ENCODE measurements at places on chromosomes 12 and 14. TPM values are rescaled to one million over a fixed set of nuclear protein-coding genes. Genes with fewer than 3 reads are reported as not detected.

The GPR68 gene
- polyA plus RNA-seq = 3.1 TPM

The EXOC3L4 gene
- polyA plus RNA-seq = 3.5 TPM

The TOMM20L gene
- 2.2 TPM for polyA plus RNA-seq

The ZFP36L1 gene
- 603 TPM for polyA plus RNA-seq

The DNAI7 gene
- polyA plus RNA-seq = 5.1 TPM

The KRT85 gene
- not detected for polyA plus RNA-seq

The STAC3 gene
- polyA plus RNA-seq = 3.3 TPM

The TUNAR gene
- 0.30 TPM for polyA plus RNA-seq

The AKT1 gene
- polyA plus RNA-seq = 172 TPM

The CELA1 gene
- not detected for polyA plus RNA-seq

The CD4 gene
- polyA plus RNA-seq = 92.2 TPM

The PAX9 gene
- polyA plus RNA-seq = 0.46 TPM

The C12orf50 gene
- polyA plus RNA-seq = 0.53 TPM

The SLC4A8 gene
- polyA plus RNA-seq = 1.4 TPM

The TSPAN19 gene
- polyA plus RNA-seq = 0.63 TPM

The TMEM132C gene
- polyA plus RNA-seq = 36.6 TPM

The LTBP2 gene
- polyA plus RNA-seq = 16.2 TPM

The ALG10 gene
- 9.5 TPM for polyA plus RNA-seq

The SLC39A5 gene
- polyA plus RNA-seq = 3.9 TPM

The TMX1 gene
- 43.4 TPM for polyA plus RNA-seq

The SMCO2 gene
- 0.29 TPM for polyA plus RNA-seq

The KRT79 gene
- polyA plus RNA-seq = not detected

The FAM181A gene
- 0.10 TPM for polyA plus RNA-seq

The SSTR1 gene
- 2.8 TPM for polyA plus RNA-seq

The CLEC4D gene
- polyA plus RNA-seq = 0.30 TPM

The NGDN gene
- 59.1 TPM for polyA plus RNA-seq

The SLC17A8 gene
- 2.2 TPM for polyA plus RNA-seq

The OTX2 gene
- not detected for polyA plus RNA-seq

The PLA2G1B gene
- polyA plus RNA-seq = 1.5 TPM

The SERPINA3 gene
- 1.4 TPM for polyA plus RNA-seq

The TRIM9 gene
- 0.88 TPM for polyA plus RNA-seq

The CD27 gene
- polyA plus RNA-seq = 1.2 TPM

The SYNE3 gene
- 2.6 TPM for polyA plus RNA-seq

The HHIPL1 gene
- polyA plus RNA-seq = 3.1 TPM

The TNFRSF1A gene
- 123 TPM for polyA plus RNA-seq

The SYCP3 gene
- polyA plus RNA-seq = 1.2 TPM

The ASCL1 gene
- polyA plus RNA-seq = 6.4 TPM

The SRSF5 gene
- 646 TPM for polyA plus RNA-seq

The SOX5 gene
- polyA plus RNA-seq = 28.0 TPM

The RNU4-1 gene
- not detected for polyA plus RNA-seq

The TCL1A gene
- 1.2 TPM for polyA plus RNA-seq

The SLC7A7 gene
- 9.6 TPM for polyA plus RNA-seq

The HOXC11 gene
- polyA plus RNA-seq = not detected

The TMPO gene
- polyA plus RNA-seq = 209 TPM

The DDN gene
- 0.68 TPM for polyA plus RNA-seq

The COX8C gene
- polyA plus RNA-seq = not detected

The KIF5A gene
- 5.2 TPM for polyA plus RNA-seq

The GALNT8 gene
- 1.3 TPM for polyA plus RNA-seq

The MANSC1 gene
- 30.0 TPM for polyA plus RNA-seq

All from left lung (tissue), 14 donors.